EL (cell line): ENCODE measurements at places on chromosomes 7 and 10.

GRCh38 chr10:122232769-122233168 is 38.3 kb upstream of the BTBD16 start:
- DNase-seq = no peak

- no peak for DNase-seq
These were observed 81.2 kb upstream of the SORCS3 start for GRCh38 chr10:104559935-104560334.

- DNase-seq = no peak
These were observed 287.7 kb upstream of the MYO3A start for GRCh38 chr10:25646371-25646770.

DNA sequence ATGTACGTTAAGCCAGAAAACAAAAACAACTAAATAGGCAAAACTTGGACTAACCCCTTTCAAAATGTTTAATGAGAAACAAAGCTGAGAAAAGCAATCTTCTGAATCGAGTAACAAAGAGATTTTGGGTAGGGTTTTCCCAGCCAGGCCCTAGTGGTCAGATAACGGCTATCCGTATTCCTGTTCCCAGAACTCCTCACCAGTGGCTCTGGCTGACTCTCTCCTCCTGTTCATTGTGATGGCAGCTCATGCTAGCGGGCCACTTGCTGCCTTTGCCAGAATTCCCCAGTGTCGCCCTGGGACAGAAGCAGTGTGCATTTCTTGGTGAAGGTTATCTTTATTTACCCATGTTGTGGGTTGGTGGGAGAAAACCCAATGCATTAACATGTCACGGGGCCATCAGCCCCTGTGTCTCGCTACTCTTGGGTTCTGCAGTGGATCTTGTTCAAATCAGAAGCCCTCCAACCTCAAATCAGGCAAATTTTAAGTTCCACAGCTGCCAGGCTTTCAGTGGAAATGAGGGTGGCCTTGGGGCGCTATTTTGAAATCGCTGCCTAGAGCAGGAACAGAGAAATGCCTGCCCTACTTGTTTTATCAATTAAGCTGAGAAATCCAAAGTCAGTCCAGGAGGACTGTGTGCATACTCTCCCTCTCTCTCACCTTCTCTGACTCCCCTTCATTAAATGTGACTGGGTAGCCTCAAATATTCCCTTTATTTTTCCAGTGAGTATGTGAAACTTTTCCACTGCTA is 164.5 kb upstream of the NPVF start:
- no peak for DNase-seq

- no peak for DNase-seq
These were observed 57.6 kb downstream of the ADCYAP1R1 start for GRCh38 chr7:31109751-31110150.
